Colonic mucosa (tissue), 4 donors: ENCODE measurements at places on chromosomes 6 and 20.
A peak's percentile ranks its signal among the peaks of the same experiment; 100 is the strongest.

GRCh38 chr6:159969204-159969912 is 476 bp downstream of the IGF2R start:
- DNase-seq, result no peak

DNA sequence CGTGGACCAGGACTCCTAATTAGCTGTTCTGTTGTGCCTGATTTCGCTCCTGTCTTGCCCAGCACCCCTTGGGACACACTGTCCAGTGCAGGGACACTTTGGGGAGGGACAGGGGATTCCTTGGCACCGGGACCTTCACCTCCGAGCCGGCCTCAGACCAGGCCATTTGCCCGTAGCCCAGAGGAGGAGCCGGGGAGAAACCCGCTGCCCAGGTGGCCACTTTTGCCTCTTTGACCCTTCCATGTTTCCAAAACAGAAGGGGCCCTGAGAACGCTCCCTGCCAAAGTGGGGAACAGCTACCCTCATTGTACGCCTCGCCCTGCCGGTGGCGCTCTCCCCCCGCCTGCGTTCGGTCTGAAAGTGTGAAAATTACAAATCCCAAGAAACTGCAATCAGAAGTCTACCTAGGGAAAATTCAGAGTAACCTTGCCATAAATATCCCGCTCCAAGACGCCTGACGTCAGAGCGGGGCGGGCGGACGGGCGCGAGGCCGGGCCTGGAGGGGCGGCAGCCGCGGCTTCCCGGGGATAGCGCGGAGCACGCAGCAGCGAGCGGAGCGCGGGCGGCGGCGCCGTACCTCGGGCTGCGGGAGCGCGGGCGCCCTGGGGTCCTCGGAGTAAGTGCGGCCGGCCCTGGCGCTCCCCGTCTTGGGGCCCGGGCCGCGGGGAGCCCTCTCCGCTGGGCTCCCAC is at the start of gene DAAM2:
TSS of gene DAAM2 (plus strand) at position 527 of the 690 bp plus-strand sequence. CDS start 63,927 bp downstream, outside the sequence.
- DNase-seq, result peak; percentile 35

- no peak for DNase-seq
Observed at GRCh38 chr20:59001449-59002171, 5.4 kb downstream of the CTSZ start.

- no peak for DNase-seq
Observed at GRCh38 chr20:64234291-64234791, 21.2 kb upstream of the PCMTD2 start.

DNA sequence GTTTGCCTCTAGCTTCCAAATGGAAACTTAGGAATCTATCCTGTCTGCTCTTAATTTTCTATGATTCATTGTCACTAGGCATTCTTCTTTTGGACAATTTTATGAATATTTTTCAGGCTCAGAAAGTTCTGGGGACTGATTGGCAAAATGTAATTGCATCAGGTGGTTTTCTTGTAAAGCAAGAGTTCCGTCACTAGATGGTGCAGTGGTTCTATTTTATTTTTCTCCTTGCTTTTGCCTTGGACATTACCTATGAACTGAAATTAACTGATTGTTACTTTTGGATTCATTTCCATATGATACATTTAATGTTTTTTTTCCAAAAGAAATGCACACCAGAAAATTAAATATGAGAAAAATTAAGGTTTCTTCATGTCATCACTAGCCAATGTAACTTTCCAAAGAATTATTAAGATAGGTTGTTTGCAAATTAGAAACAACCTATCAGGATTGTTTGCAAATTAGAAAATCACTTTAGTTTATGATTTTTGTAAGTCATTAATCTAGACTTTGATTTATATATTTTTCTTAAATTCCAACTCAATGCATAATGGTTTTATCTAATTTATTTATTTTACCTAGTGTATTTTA is 48.0 kb downstream of the TMEM170B start:
- no peak for DNase-seq

DNA sequence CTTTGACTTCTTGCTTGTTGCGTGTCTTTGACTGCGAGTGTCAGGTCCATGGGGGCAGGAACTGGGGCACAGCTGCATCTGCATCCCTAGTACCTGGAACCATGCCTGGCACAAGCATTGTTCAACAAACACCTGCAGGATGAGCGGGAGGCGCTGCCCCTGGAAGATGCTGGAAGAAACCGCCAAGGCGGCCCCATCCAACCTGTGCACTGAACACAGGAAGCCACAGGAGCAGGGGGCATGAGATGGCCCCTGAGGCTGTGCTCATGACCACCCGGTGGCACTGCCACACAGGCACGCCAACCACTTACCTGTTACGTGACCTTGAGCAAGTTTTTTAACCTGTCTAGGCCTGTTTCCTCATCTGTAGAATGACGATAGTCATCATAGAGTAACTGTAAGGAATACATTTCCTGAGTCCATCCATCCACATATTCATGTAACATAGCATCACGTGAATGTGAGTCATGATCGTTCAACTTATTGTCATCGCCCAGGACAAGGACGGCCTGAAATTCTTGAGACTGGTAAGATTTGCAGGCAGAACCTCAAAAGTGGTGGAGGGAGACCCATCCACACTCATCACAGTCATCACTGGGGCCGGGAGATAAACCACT is 374.2 kb downstream of the PREX1 start:
- no peak for DNase-seq

GRCh38 chr6:7402716-7403115 is 13.1 kb downstream of the RIOK1 start:
- DNase-seq, result no peak

DNA sequence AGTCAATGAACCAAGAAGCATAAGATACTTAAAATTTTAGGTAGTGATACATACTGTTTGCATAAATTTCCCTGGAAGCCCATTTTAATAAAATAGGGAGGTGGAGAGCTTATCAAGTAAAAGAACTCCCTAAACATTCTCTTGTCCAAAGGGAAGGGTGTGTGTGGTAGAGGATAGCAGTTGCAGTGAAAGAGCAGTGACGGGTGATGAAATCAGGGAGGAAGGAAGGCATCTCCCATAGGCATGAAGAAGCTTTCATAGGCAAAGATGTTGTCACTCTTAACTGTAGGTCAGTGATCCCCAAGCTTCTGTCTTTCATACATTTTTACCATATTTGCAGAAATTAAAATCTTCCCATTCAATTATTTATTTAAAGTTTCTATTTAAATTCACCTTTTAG is 60.0 kb upstream of the ZNF831 start:
- DNase-seq, result no peak

DNA sequence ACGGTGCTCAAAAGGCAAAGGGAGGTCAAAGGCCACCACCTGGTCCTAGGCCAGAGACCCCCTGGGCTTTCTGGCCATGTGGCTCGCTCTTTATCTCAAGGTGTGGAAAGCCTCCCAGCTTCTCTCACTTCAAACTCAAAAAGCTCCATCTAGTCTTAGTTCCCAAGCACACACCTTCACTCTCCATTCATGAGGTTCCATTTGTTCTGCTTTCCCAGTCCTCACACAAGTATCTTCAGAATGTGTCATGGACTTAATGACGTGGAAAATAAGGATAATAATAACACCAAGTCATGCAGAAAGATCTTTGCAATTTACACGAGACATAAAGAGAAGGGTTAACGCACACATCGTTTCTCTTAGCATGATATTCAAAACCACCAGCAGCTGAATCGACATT is 219.3 kb downstream of the GMDS start:
- no peak for DNase-seq

DNA sequence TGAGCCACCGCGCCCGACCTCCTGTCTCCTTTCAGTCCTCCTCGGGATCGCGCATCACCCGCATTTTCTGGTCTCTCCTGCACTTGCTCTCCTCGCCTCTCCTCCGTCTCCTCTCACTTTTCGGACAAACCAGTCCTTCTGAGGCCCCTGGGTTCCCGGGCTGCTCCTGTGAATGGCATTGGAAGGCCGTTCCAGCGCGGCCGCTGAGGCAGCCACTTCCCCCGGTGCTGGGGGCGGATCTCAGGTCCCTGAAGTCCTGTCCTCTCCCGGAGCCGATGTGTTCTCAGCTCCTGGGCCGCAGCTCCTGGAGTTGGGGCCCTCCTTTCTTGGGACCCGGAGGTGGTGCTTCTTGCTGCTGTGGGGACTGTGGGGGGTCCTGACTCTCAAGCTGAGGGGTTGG is 803 bp downstream of the MICB start:
- DNase-seq, result no peak

GRCh38 chr6:7644417-7644816 is 54.4 kb downstream of the SNRNP48 start:
- no peak for DNase-seq

- no peak for DNase-seq
Observed at GRCh38 chr6:78594668-78595066, 272.7 kb upstream of the IRAK1BP1 start.

DNA sequence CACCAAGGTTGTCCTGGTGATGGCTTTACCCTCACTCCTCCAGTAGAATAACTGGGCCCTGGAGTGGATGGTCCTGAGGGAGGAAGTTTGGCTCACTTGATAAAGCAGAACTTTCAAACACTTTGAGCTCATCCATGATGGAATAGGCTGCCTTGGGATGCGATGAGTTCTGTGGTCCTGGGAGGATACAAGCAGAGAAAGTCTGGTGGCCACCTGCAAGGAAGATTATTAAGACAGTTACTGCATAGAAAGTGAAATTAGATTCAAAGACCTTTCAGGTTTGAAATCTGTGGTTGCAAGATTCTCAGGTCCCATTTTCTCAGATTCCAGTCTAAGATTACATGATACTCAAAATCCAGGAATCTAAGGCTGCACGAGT is 19.9 kb upstream of the CCN5 start:
- DNase-seq, result no peak

DNA sequence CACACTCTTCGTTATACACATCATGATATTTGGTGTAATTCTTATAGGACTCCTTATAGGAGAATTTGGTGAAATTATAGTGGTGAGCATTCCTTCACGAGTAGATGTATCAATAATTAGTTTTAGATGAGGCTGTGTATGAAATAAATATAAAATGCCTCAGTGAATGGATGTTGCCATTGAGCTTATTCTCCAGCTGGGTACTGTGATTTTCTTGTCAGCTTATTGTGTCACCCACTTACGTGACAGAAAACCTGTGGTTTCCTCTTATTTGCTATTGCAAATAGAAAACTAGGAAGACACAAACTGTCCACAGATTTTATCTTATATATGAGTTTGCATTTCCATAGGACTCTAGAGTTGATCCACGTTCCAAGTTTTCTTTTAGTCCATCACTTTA is 439.9 kb upstream of the RNF217 start:
- no peak for DNase-seq

DNA sequence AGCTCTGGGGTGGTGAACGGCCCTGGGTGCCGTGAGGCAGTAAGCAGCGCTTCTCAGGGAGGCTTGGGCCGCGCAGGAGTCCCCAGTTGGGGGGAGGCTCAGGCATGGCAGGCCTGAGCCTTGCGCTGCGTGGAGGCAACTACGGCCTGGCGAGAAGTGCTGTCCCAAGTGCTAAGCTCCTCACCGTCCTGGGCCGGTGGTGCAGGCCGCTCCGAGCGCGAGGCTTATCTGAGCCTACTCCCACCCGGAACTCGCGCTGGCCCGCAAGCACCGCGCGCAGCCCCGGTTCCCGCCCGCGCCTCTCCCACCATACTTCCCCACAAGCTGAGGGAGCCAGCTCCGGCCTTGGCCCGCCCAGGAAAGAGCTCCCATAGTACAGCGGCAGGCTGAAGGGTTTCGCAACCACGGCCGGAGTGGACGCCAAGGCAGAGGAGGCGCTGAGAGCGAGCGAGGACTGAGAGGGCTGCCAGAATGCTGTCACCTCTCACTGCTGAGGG is 1.8 kb upstream of the WRNIP1 start:
- DNase-seq, result peak; percentile 30

DNA sequence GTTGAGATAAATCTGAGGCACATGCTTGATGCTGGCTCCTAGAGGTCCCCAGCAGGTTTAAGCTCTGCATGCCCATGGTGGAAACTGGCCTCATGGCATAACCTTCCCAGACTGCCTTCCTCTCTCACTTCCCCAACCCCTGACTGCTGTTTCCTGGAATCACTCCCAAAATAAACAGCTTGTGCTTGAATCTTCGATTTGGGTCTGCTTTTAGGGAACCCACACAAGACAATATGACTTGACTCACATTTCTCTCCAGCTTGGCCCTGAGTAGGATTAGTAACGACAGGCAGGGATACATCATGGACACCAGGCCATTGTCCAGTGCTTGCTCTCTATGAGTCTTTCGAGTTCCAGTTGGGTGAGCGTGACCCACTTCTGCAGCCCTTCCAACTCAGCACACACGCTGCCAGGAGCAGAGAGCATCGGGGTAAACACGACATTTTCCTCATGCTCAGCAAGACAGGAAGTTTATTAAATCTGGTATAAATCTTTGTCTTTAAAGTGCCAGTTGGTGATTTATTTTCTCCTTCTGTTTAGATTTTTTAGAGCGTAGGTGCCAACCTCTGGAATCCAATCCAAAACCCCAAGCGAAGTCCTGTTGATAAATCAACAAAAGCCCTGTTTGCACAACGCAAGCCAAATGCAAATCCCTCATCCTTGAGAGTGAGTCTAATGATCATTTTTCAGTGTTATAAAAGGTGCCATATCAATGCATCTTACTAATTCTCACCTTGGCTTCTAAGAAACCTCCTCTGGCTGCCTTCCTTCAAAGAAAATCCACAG is 135.0 kb downstream of the FOXA2 start:
- no peak for DNase-seq

- peak; percentile 28 for DNase-seq
Observed at GRCh38 chr6:2818593-2818992, 23.1 kb downstream of the SERPINB1 start.

- peak; percentile 56 for DNase-seq
Observed at GRCh38 chr6:3355358-3356055, 96.8 kb downstream of the PSMG4 start.

- no peak for DNase-seq
Observed at GRCh38 chr20:15918631-15919030, 654.6 kb downstream of the KIF16B start.

- no peak for DNase-seq
Observed at GRCh38 chr6:53945765-53946407, 151.1 kb downstream of the LRRC1 start.
